ENCODE measurements at places on chromosomes 3 and 15.

- DNase-seq, result no peak
Observed at GRCh38 chr3:143634991-143635390, 213.3 kb downstream of the SLC9A9 start.

- DNase-seq, result no peak
Observed at GRCh38 chr3:24899901-24900603, 405.4 kb upstream of the THRB start.

GRCh38 chr15:71957026-71957425, 146.7 kb downstream of the NR2E3 start:
- DNase-seq, result no peak

DNA sequence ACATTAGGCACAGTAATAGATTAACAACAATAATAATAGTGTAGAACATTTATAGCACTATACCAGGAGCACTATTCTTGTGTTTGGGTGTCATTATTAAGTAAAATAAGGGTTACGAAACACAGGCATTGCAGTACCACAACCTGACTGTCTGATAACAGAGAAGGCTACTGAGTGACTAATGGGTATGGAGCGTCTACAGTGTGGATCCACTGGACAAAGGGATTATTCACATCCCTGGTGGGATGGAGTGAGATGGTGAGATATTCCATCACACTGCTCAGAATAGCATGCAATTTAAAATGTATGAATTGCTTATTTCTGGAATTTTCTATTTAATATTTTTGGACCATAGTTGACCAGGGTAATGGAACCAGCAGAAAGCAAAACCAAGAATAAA, 18.2 kb downstream of the MINDY4B start:
- DNase-seq, result no peak

DNA sequence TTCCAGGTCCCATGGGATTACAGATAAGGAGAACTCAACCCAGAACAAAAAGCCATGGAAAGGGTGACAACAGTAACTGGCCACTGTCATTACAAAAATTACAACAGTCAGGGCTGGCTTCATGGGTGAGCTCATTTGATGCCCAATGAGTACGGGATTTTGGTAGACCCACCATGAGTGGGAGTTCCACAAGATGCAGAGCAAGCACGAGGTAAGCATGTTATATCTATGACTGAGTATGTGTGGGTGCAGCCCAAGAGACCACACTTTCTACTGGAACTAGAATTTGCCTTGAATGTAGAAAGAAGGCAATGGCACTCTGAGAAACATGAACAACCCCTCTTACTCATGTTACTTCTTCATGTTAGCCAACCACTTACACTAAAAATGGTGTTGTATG, 83.3 kb downstream of the IGF2BP2 start:
- no peak for DNase-seq

DNA sequence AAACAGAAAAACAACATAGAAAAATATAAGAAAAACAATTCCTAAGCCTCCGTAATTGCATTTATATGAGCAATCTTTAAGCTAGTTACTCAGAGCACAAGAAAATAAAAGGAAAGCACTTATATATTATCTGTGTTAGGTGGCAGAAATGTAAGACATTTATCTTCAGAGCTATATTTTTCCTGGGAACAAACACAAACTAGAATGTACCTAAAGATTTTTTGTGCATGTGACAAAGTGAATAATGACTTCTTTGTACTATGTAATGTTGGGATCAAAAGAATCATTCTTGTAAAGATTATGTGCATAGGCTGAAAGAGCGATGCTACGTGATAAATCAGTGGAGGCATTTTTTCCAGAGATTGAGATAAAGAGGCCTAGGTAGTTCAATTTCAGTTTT, 111.3 kb upstream of the GMNC start:
- no peak for DNase-seq

GRCh38 chr3:70057426-70057825, 57.9 kb downstream of the SAMMSON start:
- no peak for DNase-seq

GRCh38 chr3:86561215-86561614, 429.7 kb downstream of the VGLL3 start:
- no peak for DNase-seq

GRCh38 chr3:106401666-106402490, 533.1 kb upstream of the CBLB start:
- no peak for DNase-seq

DNA sequence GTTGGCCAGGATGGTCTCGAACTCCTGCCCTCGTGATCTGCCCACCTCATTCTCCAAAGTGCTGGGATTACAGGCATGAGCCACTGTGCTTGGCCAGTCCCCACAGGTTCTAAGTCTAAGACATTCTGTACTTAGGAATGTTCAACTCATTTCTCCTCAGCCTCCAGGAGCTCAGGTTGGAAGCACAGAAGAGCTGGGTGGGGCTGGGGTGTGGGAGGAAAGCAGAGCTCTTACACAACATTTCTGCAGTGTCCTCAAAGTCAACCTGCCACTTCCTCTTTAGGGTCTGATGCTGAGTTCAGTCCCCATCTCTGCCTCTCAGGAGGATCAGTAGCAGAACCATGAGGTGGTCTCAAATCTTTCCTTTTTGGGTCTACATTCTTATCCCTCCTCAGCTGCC, 75.5 kb downstream of the MRPL46 start:
- DNase-seq, result no peak

GRCh38 chr3:123337226-123337625, 111.7 kb downstream of the ADCY5 start:
- DNase-seq, result no peak

- no peak for DNase-seq
Observed at GRCh38 chr3:54591157-54591556, 336.7 kb downstream of the LRTM1 start.

- DNase-seq, result no peak
Observed at GRCh38 chr3:172118019-172118418, 78.6 kb downstream of the FNDC3B start.

- no peak for DNase-seq
Observed at GRCh38 chr15:97140216-97140615, 809.7 kb downstream of the NR2F2 start.

GRCh38 chr3:48276911-48277641, 36.2 kb downstream of the ZNF589 start:
- no peak for DNase-seq

GRCh38 chr15:46580924-46581323, 946.1 kb downstream of the SQOR start:
- DNase-seq, result no peak

DNA sequence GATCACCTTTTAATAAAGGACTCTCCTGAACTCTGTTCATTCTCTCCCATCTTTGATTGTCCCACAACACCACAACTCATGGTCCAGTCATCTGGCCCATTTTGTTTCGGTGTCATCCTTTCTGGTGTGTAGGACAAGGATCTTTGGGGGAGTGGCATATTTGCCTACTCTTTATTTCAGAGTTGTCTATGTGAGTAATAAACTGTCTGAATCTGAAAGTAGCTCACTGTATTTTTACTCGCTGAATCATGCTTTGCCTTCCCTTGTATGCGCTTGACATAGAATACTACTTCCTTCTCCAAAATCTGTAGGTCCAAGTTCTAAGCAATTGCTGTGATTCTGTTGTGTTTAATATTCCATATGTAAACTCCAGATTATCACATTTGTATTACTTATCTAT, 29.9 kb upstream of the NOX5 start:
- no peak for DNase-seq

DNA sequence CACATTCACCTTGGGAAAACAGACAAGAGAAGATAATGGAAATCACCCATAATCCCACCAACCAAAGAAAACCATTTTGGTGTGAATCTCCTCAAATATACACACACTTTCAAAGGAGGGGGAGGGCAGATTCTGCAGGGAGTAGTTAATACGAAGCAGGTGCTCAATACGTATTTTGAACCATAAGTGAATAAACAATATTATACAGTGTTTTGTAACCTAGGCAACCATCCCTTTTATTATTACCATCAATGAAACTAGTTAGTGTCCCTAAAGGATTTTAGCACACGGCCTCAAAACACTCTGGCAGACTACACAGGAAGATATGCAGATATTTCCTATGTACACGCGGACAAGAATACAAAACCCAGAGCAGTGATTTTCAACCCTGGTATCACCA, 6.1 kb downstream of the OSBPL10 start:
- DNase-seq, result no peak

GRCh38 chr15:43513550-43513949, 3.9 kb upstream of the MAP1A start:
- DNase-seq, result no peak

All from activated naive CD4-positive, alpha-beta T cell treated with Interleukin-2 at 50 U/mL for 16 hours (primary cell).